Activated CD8-positive, alpha-beta memory T cell treated with anti-CD3 and anti-CD28 coated beads for 1 hour (primary cell): ENCODE measurements at places on chromosomes 1 and 21.

DNA sequence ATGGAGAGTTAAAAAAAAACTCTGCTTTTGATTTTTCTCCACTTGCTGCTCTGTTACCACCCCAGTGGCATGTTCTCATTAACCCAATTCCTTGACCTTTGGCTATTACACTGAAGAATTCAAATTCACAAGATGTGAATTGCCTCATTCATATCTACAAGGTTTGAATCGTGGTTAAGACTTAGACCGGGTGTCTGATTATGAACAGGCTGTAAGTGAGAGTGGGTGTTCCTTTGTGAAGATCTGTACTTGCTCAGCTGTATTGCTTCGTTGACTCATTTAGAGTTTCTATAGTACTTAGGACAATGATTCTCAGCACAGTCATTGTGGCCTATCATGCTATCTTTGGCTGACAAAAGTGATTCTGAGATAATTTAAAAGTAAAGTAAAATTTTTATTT lies 36.4 kb downstream of the DNM3 start:
- no peak for DNase-seq

DNA sequence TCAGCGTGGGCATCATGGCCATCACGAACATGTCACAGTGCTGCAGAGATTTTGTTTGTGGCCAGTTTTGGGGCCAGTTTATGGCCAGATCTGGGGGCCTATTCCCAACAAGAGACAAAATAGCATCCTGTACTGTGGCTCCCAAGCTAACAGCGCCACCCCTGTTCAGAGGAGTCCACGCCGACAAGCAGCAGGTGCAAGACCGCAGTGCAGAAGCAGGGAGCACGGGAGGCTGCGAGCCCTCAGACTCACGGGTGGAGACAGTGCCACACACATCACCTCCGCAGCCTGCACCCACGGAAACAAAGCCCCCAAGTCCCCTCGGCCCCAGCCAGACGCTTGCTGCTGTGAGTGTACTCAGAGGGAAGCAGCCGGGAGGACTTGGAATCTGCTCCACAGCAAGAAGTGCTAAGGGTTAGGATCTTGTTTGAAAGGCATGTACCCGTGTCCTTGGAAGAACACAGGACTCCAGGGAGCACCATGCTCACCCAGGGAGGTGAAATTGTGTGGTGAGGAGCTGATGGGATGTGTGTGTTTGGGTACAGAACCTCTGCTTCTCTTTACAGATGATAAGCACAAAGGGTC lies 7.1 kb downstream of the TCP10L start:
- DNase-seq = no peak

- DNase-seq = no peak
Measured at GRCh38 chr1:8024329-8024728, 1.8 kb downstream of the ERRFI1 start.

DNA sequence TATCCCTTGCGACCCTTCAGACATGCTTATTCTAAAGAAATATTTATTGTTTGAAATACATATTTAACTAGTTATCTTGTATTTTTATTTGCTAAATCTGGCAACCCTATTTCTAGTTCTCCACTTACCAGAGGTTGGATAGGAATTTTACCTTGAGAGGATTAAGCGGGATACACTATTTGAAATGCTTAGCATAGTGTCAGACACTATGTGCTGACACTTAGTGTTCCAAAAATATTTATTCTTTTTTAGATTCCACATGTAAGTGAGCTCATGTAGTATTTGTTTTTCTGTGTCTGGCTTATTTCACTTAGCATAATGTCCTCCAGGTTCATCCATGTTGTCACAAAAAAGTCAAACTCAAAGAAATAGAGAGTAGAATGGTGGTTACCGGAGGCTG lies 78.7 kb downstream of the NTMT2 start:
- no peak for DNase-seq

DNA sequence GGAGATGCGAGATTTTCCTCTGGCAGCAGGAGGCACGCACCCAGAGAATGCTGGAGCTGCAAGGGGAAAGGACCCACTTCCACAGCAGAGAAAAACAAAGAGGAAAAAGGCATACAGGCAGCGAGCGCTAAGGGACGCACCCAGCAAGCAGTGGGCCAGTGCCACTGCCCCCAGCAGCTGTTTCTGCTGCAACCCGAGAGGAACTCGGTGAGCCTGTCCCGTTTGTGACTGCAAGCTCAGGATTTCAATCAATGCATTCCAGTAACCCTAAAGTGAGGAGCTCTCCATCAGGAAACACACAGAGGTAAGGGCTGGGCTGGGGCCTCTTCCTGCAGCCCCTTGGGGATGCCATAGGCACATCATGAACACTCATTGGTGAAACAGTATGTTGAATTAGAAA lies 58.7 kb downstream of the ACP6 start:
- DNase-seq = no peak

DNA sequence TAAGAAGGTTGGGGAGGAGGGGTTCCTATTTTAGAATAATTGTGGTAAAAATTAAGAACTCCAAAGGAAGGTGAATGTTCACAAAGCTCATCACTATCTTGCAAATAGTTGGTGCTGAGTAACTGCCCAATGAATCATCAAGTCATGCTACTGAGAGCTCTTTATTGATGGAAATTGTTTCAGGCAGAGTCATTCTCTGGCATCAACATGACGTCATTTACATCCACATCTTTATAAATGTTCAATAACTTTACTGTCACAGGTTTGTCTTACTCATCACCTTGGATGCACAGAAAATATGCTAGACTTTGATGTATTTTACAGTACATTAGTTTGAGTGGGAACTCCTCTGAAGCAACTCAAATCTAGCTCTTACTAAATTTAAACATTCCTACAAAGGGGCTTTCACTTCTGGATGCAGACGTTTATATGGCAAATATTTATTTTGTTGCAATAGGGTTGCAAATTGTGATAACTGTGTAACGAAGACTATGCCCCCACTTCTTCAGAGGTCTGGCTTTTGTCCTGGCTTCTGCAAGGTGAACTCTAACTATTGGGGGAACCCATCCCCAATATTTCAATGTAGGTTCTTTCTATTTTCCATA lies 273.7 kb upstream of the AJAP1 start:
- DNase-seq = no peak

GRCh38 chr1:174958396-174958795 lies 41.4 kb upstream of the CACYBP start:
- no peak for DNase-seq

DNA sequence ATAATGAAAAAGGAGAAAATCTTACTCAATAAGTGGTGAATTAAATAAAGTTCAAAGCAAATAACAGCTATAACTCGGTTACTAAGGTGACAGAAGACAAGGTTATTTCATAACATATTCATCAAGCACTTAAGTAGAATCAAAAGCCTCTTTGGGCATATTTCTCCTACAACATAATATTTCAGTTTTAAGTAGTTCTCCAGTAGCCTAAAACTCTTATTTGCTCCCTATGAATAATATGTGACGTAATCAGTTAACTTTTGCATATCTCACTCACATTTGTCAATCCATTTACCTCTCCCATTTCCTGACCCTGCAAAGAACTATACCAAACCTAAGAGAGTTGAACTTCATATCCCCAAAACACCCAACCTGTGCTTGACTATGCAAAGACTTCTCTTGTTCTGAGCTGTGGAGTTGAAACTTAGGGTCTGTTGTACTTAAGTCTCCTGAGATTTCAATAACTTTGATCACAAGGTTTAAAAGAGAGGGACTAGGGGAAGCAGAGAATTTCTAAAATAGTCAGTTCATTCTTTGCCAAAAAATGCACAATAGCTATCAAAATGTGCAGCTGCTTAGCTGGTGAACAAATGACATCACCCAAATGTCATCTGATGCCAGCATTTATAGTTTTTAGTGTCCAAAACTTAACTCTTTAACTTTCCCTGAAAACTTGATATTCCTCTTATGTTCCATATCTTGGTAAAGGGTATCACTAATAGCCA lies 37.2 kb downstream of the TTLL7 start:
- DNase-seq = no peak

- DNase-seq = no peak
Measured at GRCh38 chr1:148362216-148362611, 120.9 kb downstream of the PPIAL4G start.

DNA sequence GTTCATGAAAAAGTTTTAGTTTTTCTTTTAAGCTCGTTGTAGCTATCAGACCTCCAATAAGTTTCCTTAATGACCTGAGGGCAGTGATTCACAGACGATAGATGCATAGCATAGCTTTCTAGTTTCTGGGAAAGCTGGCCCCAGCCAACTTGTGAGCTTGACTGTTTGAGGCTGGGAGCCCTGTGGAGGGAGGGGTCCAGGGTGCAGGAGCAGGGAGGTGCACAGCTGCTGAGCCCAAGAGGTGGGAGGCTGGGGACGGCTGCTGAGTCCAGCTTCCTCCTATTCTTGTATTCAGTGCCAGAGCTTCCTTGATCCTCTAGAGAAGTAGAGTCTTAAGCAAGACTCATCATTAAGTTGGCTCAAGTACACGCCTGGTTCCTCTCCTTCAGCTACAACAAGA lies 11.0 kb upstream of the AVPR1B start:
- no peak for DNase-seq
